NCI-H146 (cell line): ENCODE measurements at places on chromosomes 11 and 22.
A peak's percentile ranks its signal among the peaks of the same experiment; 100 is the strongest.

GRCh38 chr11:64607381-64607985 is 16.5 kb downstream of the SLC22A12 start:
- no peak for DNase-seq

- DNase-seq = peak; percentile 25
These were observed 7.0 kb downstream of the SERHL2 start for GRCh38 chr22:42560781-42561180.

DNA sequence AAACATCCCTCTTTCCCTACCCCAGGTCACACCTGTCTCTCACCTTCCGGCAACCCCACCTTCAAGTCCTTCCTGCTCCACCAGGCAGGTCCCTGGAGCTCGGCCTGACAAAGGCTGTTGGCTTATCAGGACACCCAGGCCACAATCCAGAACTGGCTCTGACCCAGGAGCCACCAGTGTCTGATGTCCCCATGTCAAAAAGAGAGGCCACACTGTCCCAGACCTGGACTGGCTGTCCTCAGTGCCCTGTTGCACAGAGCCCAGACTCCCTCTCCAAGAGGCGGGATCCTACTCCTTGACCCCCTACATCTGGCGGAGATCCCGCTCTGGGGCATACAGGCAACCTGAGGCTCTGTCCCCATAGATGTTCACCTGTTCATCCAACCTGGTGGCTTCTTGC is 116.0 kb downstream of the MN1 start:
- DNase-seq = no peak

DNA sequence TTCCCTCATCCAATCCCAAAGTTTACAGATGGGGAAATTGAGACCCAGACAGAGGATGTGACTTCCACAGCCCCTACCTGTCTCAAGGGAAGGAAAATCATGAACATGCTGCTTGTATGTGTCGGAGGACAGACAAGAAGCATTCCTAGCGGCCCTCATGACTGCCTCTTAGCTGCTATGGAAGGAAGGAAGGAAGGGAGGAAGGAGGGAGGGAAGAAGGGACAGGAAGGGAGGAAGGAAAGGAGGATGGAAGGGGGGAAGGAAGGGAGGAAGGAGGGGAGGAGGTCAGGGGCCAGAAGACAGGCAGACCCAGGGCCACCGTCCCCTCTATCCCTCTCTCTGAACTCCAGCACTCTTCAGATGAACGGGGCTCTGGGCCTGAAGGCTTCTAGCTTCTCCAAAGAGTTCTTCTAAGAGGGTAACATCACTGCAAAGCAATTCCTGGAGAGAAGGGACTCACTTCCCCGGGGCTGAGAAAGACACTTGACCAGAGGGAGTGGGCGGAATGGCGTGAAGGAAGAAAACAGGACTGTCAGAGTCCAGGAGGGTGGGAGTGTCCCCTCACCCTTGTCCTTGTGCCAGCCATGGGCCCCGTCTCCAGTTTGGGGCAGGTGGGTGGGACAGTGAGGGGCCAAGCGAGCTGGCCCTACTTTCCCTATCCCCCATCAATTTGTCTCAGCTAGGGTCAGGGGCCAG is 149.4 kb downstream of the FEZ1 start:
- DNase-seq = no peak

DNA sequence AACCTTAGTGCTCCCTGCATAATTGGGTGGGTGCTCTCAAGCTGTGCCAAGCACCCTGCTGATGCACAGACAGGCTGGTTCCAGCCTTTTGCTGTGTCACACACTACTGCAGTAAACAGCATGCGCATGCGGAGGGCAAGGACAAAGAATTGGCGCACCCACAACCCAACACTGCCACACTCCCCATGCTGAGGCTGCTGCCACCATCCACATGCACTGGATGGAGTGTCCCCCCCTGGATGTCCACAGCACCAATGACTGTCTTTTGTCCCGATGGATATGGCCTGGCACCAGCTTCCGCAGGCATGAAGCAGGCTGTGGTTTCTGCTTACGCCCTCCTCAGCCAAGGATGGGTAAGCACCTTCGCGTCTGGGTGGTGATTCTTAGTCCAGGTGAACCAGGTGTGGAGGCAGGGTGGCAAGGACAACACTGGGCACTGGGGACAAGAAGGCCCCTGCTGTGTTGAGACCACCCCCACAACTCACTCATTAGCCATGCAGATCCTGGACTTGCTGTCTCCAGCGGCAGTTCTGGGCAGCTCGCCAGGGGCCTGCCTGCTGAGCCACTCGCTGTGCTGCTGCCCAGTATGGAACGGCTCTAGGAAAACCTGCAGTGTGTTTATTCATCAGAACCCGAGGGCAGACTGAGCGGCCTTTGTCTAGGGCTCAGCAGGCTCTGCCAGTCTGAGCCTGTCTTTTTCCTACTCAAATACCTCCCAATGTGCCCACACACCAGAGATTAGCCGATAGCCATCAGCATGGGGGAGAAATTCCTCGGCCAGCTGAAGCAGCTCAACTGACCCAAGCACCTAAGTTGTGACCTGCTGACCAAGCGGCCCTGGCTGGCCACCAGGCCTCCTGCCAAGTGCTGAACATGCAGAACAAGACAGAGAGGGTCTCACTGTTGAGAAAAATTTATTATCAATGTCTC is 8.2 kb upstream of the NAP1L4 start:
- peak; percentile 97 for DNase-seq

DNA sequence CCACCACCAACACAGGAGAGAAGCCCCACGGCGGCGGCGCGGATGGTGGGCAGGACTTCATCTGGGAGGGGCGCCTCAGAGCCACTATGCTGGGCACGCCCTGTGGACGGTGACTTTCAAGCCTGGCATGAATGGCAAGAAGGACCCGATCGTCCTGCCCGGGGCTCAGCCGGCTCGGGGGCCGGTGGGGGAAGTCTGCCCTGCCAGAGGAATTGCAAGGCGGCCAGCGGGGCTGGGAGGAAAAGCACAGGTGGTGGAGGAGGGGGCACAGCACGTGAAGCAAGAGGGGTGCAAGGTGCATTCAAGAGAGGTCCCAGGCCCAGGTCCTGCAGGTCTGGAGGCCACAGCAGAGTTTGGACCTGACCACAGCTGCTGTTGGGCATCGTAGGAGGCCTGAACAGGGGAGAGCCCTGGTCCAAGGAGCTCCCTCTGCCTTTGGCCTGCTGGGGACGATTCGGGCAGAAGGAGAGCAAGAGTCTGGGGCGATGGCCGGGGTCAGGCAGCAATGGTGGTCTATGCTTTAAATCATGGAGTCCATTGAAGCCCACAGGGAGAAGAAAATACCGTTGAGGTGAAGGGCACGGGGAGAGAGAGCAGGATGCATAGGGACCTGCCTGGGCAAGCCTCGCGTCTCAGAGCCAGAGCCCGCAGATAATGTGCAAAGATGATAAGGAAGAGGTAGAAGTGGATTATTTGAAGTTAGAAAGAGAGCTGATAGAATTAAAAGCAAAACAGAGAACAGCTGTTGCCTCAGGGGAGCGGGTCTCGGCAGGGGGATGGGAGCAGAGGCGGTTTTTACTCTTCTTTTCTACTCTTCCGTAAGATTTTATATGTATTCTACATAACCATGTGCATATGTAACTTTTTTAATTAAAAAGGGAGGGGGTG is 82.6 kb upstream of the SHISAL1 start:
- DNase-seq = no peak

GRCh38 chr11:87097582-87097981 is 59.8 kb downstream of the TMEM135 start:
- no peak for DNase-seq

GRCh38 chr11:41328324-41328723 is 131.1 kb downstream of the LRRC4C start:
- DNase-seq = no peak

DNA sequence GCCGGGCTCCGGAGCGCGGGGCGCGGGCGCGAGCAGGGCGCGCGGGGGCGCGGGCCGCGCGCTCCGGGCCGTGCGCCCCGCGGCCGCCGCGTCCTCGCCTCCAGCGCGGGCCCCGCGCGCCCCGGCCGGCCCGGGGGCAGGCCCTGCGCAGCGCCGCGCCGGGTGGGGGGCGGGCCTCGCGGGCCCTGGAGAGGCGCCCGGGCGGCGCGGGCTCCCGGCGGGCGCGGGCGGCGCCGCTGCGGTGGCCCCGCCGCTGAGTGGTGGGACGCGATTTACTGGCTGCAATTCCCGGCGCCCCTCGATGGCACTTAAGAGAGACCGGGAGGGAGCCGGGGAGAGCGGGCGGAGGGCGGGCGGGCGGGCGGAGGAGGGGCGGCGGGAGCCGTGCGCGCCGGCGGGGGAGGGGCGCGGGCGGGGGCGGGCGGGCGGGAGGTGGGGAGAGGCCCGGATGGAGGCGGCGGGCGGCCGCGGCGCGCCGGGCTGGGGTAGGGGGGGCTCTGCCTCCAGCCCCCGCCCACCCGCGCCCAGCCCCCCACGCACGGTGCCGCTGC is 73.2 kb upstream of the TCF20 start:
- peak; percentile 46 for DNase-seq

DNA sequence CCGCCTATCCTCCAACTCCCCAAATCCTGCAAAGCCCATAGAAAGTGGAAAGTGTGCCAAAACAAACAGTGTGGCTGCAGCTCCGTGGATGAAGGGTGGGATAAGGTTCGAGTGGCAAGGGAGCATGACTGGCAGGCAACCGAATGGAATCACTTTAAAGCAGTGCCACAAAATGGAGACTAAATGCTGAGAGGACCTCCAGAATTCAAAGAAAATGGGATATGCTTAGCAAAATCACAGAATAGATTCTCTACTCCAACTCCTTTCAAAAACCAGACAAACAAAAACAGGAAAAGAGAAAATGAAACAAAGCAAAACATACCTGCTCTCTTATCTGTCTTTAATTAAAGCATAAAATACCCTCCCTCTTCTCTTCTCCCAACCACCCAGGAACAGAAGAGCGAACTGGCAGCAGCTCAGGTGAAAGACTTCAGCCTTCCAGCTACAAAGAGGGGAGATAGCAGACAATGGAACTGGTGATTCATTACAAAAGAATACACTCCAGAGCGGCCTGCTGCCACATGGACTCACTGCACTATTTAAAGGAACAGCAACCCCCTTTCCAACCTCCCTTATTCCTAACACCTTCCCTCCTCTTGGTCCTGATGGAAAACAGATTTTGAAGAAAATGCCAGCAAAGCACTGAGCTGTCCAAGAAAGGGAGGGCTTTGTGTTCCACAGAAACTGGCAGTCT is 118.5 kb downstream of the APOL5 start:
- DNase-seq = peak; percentile 74
